ENCODE measurements at places on chromosomes 5 and 9.
A peak's percentile ranks its signal among the peaks of the same experiment; 100 is the strongest.

DNA sequence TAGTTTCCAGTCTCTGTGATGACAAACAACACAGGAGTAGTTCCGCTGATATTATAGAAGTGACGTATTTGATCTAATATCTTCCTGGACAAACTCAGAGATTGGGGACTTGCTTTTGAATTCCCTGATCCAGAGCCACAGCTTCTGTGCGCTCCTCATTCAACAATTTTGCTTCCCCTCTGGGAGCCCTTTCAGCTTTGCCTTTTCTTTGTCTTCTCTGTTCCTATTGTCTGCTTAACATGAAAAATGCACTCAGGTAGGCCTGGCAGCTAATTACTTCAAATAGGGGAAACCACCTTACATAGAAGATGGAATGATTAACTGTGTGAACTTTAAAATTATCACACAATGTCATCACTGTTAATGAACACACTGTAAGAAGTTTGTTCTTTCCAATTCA lies 192.9 kb downstream of the EPB41L4A start:
- DNase-seq, result no peak

GRCh38 chr9:9483175-9483574 lies 1129.6 kb downstream of the PTPRD start:
- no peak for DNase-seq

- no peak for DNase-seq
These were observed 36.3 kb downstream of the CAPSL start for GRCh38 chr5:35902046-35902672.

DNA sequence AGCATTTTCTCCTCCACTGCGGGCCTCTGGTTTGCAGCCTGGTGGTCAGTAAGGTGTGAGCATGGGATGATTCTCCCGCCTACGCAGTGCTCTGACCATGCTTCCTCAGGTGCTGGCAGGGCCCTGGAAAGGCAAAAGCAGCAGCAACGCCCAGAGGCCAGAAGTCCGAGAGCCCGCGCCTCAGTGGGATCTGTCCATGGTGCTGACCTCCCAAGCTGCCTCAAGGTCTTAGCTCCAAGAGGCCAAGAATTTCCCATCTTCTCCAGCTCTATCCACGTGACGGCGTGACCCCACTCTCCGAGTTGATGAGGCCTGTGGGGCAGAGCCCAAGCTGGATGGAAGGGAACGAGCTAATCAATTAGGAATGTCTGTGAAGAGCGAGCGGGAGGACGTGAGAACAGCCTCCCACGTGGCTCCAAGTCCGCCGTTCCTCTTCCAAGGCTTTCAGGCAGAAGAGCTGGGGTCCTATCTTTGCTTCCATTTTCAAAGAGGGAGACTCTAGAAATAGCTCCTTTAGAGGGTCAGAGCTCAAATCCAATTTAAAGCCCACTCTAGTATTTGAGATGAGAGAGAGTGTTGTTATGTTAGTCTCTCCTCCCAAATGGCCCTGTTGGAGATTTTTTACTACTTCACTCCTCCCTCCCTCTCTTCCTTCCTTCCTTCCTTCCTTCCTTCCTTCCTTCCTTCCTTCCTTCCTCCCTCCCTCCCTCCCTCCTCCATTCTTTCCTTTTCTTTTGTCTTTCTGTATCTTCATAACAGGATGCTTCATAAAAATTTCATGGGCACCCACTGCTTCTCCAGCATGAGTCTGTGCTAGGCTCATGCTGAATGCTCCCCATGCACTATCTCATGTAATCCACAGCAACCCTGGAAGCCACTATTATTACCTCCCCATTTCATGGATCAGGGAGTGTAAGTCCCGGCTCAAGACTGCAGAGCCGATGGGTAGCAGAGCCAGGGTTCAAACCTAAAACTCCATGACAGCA lies 69.3 kb downstream of the OLFM1 start:
- peak; percentile 2 for DNase-seq

DNA sequence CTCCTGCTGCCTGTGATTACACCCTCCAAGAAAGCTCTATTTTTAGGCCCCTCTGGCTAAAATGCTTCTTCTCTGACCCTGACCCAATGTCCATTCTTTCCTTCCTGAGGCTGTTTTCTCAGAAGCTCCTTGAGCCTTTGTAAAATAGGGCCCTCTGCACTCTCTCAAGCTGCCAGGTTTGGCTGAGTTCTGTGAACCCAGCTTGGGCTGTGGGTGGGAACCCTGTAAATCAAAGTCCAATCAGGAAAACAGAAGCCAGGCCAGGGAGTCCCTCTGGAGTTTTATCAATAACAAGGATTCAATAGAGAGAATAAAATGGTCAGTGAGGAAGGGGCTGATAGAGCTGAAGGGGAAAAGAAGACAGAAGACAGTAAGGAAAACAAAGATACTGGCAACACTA lies 43.7 kb upstream of the ERCC6L2 start:
- DNase-seq, result no peak

DNA sequence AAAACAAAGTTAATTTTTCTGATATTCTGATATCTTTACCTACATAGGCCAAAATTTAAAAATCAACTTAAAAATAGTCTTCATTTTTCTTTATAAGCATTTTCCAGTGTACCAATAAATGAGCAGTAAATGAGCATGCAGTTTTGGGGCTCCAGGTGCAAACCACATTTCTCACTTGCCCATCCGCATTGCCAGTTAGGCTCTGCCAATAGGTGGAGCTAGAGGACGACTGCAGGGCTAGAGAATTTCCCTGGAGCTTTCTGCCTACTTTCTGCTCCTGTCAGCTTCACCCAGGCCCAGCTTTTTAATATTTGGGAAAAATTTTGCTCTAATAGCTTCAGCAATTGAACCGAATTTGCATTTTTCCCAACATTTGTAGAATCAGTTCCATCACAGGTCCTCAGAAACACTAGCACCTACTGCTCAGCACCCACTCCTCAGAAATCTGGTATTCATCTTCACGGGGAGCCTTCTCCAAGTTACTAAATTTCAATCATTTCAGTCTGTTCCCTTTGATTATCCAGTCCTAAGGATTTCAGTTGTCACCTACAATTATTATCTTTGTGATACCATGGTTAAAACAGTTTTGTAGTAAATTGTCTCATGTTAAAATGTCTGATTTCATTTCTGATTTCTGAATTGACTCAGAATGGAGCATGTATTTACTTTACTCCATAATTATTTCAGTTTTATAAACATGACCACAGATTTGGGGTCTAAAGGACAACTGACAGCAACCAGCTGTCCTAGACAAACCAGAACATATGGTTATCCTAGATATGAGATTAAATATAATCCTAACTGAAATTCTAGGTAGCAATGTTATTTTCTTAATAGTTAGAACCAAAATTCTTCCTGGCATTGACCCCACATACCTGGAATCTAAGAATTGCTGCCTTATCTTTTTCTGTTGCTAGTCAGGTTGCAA lies 104.6 kb upstream of the FAM174A start:
- DNase-seq, result no peak

DNA sequence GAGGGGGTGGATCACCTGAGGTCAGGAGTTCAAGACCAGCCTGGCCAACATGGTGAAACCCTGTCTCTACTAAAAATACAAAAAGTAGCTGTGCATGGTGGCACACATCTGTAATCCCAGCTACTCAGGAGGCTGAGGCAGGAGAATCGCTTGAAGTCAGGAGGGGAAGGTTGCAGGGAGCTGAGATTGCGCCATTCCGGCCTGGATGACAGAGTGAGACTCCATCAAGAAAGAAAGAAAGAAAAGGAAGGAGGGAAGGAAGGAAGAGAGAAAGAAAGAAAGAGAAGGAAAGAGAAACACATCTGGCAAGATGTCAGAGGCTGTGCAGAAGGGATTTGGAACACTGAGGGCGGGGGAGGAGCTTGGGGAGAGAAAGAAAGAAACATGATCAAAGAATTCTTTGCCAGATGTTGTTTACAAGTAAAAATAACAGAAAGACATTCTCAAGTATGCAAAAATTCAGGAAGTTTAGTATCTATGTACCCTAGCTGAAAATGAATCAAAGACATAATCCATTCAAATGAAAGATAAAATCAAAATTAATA lies 93.7 kb downstream of the AK8 start:
- no peak for DNase-seq

DNA sequence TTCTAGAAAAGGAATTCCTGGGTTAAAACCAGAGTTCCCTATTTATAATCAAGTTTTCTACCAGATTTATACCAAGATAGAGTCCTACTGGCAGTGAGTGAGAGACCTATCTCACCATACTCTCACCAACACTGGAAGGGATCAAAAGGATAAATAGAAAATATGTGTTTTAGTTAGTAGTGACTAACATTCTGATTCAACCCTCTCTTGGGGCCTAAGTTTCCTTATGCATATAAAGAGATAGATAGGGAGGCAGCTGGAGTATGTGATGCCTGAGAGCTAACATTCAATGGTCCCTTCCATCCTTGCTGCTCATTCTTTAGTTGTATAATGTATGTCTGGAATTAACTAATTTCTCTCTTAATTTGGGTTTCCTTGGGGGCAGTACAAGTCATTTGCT lies 32.0 kb downstream of the CKMT2 start:
- no peak for DNase-seq

GRCh38 chr5:115265220-115265619 lies 2.5 kb upstream of the PGGT1B start:
- no peak for DNase-seq

Measured in hypothalamus (tissue), 51 donors.